ENCODE measurements at places on chromosomes 12 and 14. TPM values are rescaled to one million over a fixed set of nuclear protein-coding genes. Genes with fewer than 3 reads are reported as not detected.

Gene PRH2
- total RNA-seq, result not detected

GRCh38 chr14:77746064-77746702 lies 14.8 kb downstream of the SNW1 start:
- no peak overlapping the region for H3K27ac ChIP-seq
- no peaks in the 10 kb centered on the region for H3K27me3 ChIP-seq
- H3K4me1 ChIP-seq, result no peaks in the 10 kb centered on the region
- no peak overlapping the region for H3K4me3 ChIP-seq
- H3K36me3 ChIP-seq, result peaks cover 74% of the 10 kb centered on the region

- H3K4me1 ChIP-seq, result no peaks in the 10 kb centered on the region
- no peak overlapping the region for H3K27ac ChIP-seq
- DNase-seq, result no peak
- no peaks in the 10 kb centered on the region for H3K27me3 ChIP-seq
These were observed 70.1 kb upstream of the HIF1A start for GRCh38 chr14:61625165-61625564.

DNA sequence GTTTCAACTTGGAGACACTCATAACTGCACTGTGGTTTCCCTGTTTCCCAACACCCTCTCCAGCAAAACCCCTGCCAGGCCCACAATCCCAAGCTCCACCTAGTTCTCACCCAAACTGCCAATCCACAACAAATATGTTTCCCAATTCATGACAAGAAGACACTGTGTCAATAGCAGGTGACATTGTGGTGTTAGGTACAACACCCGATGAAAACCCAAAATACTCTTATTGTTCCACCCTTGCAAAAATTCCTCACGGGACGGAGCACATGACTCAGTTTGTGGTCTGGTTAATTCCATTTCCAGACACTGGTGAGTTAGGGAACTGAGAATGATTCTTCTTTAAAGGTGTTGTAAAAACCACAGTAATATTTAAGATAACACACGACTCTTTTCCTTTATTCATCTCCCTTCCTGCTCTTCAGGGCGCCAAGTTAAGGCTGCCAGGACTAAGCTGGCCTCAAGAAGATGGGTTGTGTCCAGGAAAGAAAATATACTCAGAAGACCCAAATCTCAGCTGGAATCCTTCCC lies 735.5 kb downstream of the MED13L start:
- no peaks in the 10 kb centered on the region for H3K4me1 ChIP-seq
- H3K4me3 ChIP-seq, result no peak overlapping the region
- H3K27me3 ChIP-seq, result no peaks in the 10 kb centered on the region
- no peak overlapping the region for H3K27ac ChIP-seq
- no peak for DNase-seq

DNA sequence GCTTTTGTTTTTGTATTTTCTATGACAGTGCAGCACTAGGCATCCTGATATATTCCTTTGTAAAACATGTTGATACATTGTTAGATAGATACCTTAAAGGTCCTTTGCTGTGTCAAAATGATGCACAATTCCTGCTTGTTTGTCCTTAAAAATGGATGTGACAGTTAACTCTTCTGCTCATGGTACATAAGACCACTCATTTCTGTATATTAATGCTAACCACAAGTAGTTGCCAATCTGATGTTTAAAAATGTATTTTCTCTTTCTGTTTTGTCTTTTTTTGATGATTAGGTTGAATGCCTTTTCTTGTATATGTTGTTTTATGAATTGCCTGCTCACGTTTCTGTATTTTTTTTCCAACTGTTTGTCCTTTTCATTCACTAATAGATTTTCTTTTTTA lies 35.1 kb downstream of the ATF7IP start:
- no peaks in the 10 kb centered on the region for H3K27me3 ChIP-seq
- no peaks in the 10 kb centered on the region for H3K4me1 ChIP-seq
- no peak for DNase-seq

DNA sequence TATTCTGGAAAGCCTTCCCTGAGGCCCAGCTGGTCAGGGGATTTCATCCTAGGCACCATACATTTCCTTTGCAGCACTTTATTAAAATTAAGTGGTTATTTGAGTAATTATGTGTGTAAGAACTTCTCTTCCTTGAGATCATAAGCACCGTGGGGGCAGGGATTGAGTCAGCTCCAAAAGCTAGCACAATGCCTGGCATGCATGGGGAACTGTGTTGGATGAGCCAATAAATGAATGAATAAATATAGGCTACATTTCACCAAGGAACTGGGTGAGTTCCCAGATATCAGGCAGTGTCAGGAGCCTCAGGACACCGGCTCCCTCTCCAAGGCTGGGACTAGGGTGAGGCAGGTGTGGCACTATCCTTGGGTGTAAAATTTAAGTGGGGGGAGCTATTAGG lies 82.8 kb upstream of the FBXO21 start:
- H3K27me3 ChIP-seq, result no peaks in the 10 kb centered on the region
- no peak overlapping the region for H3K4me3 ChIP-seq

Gene ZFYVE21
- 50.5 TPM for total RNA-seq

Gene KCNC2
- not detected for total RNA-seq

GRCh38 chr12:121089031-121089812 lies 43.5 kb upstream of the P2RX7 start:
- H3K4me1 ChIP-seq, result 0 out of 2 replicates have a peak, but pooled peaks cover 2% of the 10 kb centered on the region
- H3K27me3 ChIP-seq, result no peaks in the 10 kb centered on the region
- no peak overlapping the region for H3K4me3 ChIP-seq
- H3K36me3 ChIP-seq, result no peaks in the 10 kb centered on the region

- no peaks in the 10 kb centered on the region for H3K4me1 ChIP-seq
- no peak for DNase-seq
- H3K36me3 ChIP-seq, result no peaks in the 10 kb centered on the region
These were observed 299.4 kb downstream of the CACNA1C start for GRCh38 chr12:2352203-2352602.

GRCh38 chr12:46264057-46264456 lies 4.8 kb downstream of the SLC38A1 start:
- no peak for DNase-seq
- H3K27ac ChIP-seq, result no peak overlapping the region
- peaks cover 12% of the 10 kb centered on the region for H3K36me3 ChIP-seq
- H3K4me1 ChIP-seq, result peaks cover 25% of the 10 kb centered on the region
- H3K4me3 ChIP-seq, result peak overlapping the region; percentile 26

GRCh38 chr12:53550595-53550994 lies 43.3 kb upstream of the NPFF start:
- H3K27me3 ChIP-seq, result no peaks in the 10 kb centered on the region
- no peaks in the 10 kb centered on the region for H3K36me3 ChIP-seq
- DNase-seq, result no peak
- no peak overlapping the region for H3K27ac ChIP-seq

DNA sequence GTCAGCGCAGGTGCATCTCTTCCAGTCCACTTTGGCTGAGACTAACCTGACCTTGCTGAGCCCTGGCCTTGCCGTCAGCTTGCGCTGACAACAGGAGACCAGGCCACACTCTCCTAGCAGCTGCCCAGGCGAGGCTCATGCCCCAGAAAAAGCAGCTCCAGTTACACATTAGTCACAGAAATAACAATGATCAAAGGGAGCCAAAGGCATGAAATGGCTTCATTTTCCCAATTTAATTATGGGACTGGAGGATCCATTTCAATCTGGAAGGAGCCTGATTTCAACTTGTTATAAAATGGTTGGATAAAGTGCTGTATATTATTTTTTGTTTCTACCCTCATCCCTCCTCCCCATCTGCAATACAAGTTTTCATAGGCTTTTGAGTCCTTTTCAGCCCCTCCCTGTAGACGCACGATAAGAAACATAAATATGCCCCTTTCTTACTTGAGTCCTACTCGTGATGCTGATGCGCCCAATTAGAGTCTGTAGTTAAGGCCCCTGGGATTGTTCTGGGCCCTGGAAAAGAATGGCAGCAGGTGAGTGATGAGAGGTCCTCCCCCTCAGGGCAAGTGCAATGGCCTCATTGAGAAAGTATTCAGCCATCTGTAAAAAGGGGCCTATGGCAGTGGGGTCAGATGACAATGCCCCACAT lies 376.0 kb downstream of the C12orf75 start:
- H3K27ac ChIP-seq, result no peak overlapping the region
- no peak overlapping the region for H3K4me3 ChIP-seq
- no peaks in the 10 kb centered on the region for H3K36me3 ChIP-seq
- no peaks in the 10 kb centered on the region for H3K27me3 ChIP-seq
- no peaks in the 10 kb centered on the region for H3K4me1 ChIP-seq
- peak; percentile 51 for DNase-seq

Gene KRT3
- total RNA-seq, result not detected

- no peaks in the 10 kb centered on the region for H3K36me3 ChIP-seq
- no peaks in the 10 kb centered on the region for H3K27me3 ChIP-seq
- H3K4me1 ChIP-seq, result no peaks in the 10 kb centered on the region
- no peak overlapping the region for H3K27ac ChIP-seq
These were observed 836.7 kb upstream of the FOXG1 start for GRCh38 chr14:27929797-27930347.

DNA sequence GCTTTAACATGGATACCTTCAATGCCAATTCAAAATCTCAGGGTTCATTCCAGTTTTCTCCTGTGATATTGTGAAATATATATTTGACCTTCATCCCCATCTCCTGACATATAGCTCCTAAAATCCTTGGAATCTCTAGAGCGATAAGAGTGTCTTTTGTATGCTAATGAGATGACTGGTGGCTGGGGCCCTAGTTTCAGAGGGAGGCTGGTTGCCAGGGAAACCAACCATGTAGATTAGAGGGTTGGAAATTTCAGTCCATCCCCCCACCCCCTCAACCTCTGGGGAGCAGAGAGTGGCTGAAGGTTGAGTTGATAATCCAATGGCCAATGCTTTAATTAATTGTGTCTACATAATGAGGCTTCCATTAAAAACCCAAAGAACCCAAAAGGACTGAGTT lies 59.4 kb downstream of the SDR9C7 start:
- H3K36me3 ChIP-seq, result peaks cover 2% of the 10 kb centered on the region
- H3K4me3 ChIP-seq, result no peak overlapping the region
- no peaks in the 10 kb centered on the region for H3K27me3 ChIP-seq
- no peak overlapping the region for H3K27ac ChIP-seq
- no peaks in the 10 kb centered on the region for H3K4me1 ChIP-seq

- no peak overlapping the region for H3K27ac ChIP-seq
- DNase-seq, result no peak
- H3K4me1 ChIP-seq, result no peaks in the 10 kb centered on the region
- no peaks in the 10 kb centered on the region for H3K27me3 ChIP-seq
- H3K4me3 ChIP-seq, result no peak overlapping the region
These were observed 136.3 kb downstream of the TPH2 start for GRCh38 chr12:72074956-72075355.

GRCh38 chr12:28051516-28052354 lies 79.2 kb upstream of the PTHLH start:
- no peak for DNase-seq
- no peaks in the 10 kb centered on the region for H3K4me1 ChIP-seq
- no peaks in the 10 kb centered on the region for H3K27me3 ChIP-seq
- H3K27ac ChIP-seq, result no peak overlapping the region
- H3K36me3 ChIP-seq, result no peaks in the 10 kb centered on the region
- no peak overlapping the region for H3K4me3 ChIP-seq

GRCh38 chr14:29465095-29465494 lies 462.6 kb downstream of the PRKD1 start:
- H3K27me3 ChIP-seq, result no peaks in the 10 kb centered on the region
- no peaks in the 10 kb centered on the region for H3K36me3 ChIP-seq
- no peak for DNase-seq

DNA sequence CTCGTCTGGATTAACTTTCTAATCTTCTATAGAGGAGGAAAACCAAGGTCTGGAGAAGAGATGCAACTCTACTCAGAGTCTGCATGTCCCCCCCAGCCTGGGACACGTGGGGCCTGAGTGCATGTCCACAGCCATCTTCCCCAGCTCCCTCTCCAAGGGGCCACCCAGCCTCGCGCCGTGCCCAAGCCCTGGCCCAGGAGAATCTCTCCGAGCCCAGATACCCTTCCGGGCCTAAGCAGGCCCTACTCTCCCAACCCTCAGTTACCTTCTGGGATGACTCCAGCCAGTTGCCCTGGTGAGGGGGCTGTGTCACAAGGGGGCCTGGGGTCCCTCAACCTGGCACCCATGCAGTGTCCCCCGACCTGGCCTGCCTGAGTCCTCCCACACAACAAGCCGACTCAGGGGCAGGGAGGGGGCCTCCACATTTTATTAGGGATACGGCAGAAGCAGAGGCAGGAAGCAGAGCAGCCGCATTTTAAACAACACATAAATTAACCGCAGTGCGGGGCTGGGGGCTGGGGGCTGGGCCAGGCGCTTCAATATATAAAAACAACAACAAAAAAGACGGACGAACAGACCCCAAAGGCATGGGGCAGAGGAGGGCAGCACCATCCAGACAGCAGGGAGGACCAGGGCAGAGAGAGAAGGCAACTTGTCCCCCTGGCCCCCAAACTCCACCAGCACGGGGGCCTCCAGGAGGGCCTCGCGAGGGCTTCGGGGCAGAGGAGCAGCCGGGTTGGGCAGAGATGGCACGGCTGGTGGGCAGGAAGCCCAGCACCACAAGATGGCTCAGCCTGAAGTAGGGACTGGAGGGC lies 37.3 kb downstream of the NCKAP5L start:
- H3K27ac ChIP-seq, result no peak overlapping the region
- H3K27me3 ChIP-seq, result no peaks in the 10 kb centered on the region
- peaks cover 11% of the 10 kb centered on the region for H3K36me3 ChIP-seq
- no peak overlapping the region for H3K4me3 ChIP-seq
- DNase-seq, result no peak
- no peaks in the 10 kb centered on the region for H3K4me1 ChIP-seq

DNA sequence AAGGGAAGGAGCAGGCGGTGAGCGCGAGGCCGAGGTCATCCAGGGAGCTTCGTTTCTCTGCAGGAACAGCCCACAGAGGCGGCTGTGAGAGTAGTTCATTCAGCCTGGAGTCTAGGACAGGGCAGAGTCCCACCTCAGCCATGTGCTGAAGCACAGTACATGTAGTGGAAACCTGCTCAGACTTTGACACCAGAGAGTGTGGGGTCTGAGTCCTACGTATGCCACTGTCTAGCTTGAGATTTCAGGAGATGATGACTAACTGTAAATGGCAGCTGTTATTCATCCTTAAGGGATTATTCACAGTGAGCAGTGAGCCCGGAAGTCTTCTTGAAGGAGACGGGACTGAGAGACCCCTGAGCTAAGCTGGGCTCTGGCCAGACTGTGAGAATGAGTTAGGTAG lies 938 bp upstream of the SLC6A13 start:
- DNase-seq, result no peak
- H3K36me3 ChIP-seq, result no peaks in the 10 kb centered on the region
- H3K4me1 ChIP-seq, result no peaks in the 10 kb centered on the region
- no peaks in the 10 kb centered on the region for H3K27me3 ChIP-seq
- no peak overlapping the region for H3K27ac ChIP-seq
- no peak overlapping the region for H3K4me3 ChIP-seq

Gene DNAJC22
- total RNA-seq, result 3.2 TPM

- no peak overlapping the region for H3K27ac ChIP-seq
- no peaks in the 10 kb centered on the region for H3K4me1 ChIP-seq
- H3K27me3 ChIP-seq, result no peaks in the 10 kb centered on the region
These were observed 44.0 kb upstream of the FRMD6 start for GRCh38 chr14:51607711-51608110.

GRCh38 chr12:81758421-81759189 lies 545 bp downstream of the PPFIA2 start:
- no peaks in the 10 kb centered on the region for H3K4me1 ChIP-seq
- H3K36me3 ChIP-seq, result no peaks in the 10 kb centered on the region
- no peak overlapping the region for H3K27ac ChIP-seq

All from H9 (cell line).